ENCODE measurements at places on chromosomes 2 and 18.

DNA sequence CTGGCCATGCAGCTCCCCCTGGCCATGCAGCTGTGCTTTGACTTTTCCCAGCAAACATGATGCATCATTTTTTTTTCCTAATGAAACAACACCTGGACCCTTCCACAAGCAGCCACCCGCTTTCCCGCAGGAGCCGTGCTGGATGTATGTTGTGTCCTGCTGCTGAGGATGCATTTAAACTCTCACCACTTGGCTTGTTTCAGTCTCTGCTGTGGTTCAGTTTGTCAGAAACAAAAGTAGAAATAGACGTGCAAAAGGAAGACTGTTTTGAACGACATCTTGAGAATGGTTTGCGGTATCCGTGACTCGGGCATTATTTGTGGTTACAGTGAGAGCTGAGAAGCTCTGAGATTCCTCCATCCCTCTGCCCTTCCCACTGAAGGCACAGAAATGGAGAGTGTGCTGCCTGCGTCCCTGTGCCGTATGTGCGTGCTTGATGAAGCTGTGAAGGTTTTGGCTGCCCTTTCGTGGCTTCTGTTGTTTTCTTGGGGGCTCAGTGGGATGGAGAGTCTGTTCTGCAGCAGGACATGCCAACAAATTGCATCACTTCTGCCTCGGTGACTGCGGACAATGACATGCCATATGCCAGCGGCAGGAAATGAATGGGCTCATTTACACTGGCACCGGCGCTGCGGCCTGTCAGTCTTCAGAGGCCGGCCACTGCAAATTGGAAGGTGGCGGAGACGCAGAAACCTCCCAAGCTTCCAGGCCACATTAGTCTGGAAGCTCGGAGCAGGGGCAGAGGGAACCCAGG, 417.7 kb upstream of the SALL3 start:
- DNase-seq, result no peak

GRCh38 chr2:143163499-143163898, 34.3 kb downstream of the ARHGAP15 start:
- no peak for DNase-seq

DNA sequence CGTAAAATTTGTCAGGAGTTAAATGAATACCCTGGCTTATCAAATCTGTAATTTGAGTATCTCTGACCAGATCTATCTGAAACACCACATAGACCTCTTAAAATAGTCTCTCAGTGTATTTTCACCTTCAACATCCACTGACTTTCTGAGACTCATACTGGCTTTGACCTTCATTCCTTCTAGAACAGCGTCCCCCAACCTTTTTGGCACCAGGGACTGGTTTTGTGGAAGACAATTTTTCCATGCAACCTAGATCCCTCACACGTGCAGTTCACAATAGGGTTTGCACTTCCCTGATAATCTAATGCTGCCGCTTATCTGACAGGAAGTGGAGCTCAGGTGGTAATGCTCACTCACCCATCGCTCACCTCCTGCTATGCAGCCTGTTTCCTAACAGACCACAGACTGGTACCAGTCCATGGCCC, 3.2 kb downstream of the NBAS start:
- peak; percentile 46 for DNase-seq

DNA sequence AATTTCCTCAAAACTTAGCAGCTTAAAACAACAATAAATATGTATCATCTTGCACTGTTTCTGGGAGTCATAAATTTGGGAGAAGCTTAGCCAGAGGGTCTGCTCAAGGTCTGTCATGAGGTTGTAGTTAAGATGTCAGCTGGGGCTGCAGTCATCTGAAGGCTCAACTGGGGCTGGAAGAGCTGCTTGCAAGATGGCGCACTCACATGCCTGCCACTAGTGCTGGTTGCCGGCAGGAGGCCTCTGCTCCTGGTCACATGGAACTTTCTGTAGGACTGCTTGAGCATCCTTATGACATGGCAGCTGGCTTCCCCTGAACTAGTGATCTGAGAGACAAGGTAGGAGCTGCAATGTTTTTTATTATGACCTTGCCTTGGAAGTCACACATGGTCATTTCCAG, 215.5 kb upstream of the HAAO start:
- no peak for DNase-seq

DNA sequence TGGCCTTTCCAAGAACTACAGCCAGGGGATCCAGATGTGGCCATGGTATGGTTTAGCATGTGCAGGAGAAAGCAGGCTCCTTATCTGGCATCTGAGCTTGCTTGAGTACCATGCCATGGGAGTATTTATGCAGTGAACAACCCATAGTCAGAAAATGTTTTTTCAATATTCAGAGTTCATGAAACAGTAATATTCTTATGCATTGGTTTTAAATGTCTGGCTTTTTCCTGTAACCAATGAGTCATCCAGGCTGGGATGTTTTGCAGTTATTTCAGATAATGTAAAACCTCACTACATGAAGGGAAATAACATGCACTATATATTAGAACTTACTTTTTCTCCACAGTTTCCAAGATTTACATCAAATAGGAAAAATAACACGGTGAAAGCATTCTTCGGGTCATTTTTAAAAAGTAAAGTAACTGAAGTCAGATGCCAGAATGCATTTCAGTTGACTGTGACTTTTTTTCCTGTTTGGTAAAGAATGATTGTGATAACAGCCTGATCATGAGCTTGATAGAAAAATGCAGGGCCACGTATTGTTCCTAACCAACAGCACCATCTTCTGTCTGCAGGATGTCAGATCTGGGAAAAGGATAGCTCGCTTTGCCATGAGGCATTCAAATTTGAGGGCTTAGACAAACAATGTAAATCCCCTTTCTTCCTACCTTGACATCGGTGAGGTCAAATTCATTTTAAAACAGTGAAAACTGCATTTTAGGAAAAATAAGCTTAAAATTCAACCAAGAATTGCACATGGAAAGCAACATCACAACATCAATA, 152.8 kb downstream of the DSC3 start:
- peak; percentile 62 for DNase-seq

DNA sequence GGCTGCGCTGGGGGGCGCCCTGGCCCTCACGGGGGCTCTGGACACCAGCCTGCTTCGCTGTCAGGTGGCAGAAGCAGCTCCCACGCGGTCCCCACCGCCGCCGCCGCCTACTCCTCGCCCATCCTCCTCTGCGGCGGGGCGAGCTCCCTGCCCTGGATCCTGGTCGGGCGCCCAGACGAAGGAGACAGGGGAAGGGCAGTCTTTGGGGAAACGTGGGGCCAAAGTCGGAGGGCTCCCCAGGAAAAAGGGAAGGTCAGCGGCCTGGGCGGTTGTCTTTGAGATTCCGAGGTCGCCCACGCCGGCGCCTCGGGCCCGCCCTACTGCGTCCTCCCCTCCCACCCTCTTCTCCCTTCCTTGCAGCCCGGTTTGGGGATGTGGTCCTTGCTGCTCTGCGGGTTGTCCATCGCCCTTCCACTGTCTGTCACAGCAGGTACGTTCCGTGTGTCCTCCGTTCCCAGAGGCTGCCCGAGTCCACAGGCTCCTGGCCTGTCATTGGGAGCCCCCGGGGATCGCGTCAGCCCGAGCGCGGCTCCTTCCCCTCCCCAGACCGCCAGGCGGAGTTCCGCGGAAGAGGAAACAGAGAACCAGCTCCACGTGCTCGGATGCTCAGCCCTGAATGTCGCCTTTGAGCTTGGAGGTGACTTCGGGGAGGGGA, 800 bp downstream of the IL1RL2 start:
- DNase-seq, result peak; percentile 19

- DNase-seq, result no peak
Measured at GRCh38 chr18:33560686-33561370, 17.2 kb upstream of the ASXL3 start.

DNA sequence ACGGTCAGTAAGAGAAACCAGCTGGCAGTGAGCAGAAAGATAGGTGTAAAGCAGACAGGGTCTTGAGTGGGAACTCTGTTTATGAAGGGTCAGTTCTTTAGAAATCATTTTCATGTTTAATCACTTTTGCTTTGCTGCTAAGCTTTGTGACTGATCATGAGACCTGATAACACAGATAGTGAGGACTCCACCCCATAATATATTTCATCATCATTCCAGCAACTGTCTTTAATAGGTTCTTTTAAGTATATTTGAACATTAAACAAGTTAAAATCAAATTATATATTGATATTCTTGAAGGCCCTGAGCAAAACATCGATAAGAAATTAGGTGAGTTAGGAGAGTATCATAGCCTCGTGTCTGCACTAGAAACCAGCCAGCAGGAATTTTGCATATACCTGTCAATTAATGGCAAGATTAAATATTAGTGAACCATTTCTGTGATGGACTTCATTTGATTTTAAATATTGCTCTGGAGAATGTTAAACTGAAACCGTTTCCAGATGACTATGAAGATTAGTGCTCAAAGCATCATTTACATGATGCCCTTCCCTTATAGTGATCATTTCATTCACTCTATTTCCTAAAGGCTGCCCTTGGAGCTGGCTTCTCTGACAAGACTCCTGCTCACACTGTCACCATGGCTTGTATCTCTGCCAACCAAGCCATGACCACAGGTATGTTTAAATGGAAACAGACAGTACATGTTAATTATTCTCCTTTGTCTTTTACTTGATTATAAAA, 31.9 kb downstream of the HADHB start:
- no peak for DNase-seq

DNA sequence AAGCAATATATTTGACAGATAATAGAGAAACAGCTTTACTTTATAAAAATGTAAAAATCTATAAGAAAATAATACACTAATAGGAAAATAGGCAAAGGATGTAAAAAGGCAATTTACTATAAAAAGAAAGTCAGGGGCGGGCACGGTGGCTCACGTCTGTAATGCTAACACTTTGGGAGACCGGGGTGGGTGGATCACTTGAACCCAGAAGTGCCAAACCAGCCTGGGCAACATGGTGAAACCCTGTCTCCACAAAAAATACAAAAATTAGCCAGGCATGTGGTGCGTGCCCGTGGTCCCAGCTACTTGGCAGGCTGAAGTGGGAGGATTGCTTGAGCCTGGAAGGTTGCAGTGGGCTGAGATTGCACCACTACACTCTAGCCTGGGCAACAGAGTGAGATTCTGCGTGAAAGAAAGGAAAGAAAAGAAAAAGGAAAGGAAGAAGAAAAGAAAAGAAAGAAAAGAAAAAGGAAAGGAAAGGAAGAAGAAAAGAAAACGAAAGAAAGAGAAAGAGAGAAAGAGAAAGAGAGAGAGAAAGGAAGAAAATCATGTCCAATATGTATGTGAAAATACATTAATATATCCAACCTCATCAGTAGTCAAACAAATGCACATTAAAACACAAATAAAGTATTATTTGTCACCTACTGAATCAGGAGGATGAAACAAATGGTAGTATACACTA, 65.1 kb downstream of the ADD2 start:
- no peak for DNase-seq

DNA sequence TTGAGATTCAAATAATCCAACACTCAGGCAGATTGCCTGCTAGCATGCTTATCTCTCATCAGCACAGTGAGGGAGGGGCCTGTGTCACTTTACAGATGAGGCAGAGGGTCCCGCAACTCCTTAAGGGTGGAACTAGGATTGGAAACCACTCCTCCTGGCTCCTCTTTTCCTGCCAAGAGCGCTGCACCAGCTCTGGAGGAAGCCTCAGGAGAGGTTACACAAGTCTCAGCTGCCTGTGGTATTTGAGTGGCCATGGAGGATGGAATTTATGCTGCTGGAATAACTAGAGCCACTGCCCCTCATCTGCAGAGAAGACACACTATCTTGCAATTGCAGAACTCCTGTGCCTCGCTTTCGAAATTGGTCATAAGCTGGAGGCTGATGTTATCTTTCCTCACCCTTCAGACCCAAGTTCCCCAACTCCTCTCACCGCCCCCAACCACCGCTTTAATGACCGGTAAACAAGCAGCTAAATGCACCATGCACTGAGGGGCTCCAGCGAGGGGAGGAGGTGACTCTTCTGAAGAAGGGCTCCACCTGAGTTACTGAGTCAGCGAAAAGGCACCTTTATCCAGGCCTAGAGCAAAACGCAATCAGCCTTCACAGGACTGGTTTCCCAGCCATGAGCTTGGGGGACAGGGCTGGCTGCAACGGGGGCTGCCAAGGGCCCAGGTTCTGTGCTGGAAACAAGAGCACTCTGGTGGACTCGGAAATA, 245.8 kb downstream of the SOX11 start:
- no peak for DNase-seq

DNA sequence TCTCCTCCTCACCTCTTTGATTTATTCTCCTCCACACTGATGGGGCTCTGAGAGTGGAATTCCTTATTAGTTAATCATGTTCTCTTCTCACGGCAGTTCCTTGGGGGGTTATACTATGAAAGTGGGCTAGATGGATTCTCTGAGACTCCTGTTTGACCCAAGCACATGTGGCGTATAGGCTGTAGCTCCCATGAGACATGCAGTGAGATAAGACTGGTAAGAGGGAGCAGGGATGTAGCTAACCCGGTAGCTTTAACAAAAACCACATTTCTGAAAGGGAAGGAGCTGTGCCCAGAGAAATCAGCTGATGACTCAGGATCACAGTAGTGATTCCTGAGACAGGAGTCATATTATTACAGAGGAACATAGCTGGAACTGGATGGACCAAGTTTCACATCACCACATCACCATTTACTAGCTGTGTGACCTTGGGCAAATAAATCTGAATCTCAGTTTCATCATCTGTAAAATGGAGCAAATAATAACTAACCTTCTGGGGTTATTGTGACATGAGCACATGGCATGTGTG, 82.9 kb downstream of the CRIM1 start:
- DNase-seq, result peak; percentile 63

DNA sequence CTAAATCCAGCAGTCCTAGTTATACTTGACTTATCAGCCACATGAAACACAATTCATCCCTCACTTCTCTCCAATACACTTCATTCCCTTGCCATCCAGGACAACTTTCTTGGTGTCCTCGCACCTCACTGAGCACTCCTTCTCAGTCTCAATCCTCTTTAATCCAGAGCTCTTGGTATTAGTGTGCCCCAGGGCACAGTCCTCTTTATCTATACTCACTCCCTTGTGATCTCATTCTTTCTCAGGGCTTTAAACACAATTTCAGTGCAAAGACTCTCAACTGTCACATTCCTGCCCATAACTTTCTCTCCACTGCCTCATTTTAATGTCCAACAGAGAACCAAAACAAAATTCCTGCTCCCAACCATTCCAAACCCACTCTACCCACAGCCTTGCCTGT, 60.8 kb upstream of the SPOPL start:
- no peak for DNase-seq

DNA sequence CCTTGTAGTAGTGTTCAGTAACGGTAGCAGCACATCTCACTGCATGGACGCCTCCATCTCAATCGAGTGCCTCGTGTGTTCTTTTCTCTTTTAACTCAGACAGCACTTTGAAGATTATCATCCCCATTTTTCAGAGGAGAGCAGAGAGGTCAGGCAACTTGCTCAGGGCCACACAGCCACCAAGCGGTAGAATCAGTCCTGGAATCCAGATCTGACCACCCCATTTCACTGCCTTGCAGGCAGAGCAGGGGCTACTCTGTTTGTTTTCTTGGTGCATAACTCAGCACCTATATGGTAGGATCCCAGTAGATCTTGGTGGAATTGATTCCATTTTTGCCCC, 129.5 kb downstream of the SMAD7 start:
- DNase-seq, result no peak

- DNase-seq, result no peak
Measured at GRCh38 chr2:10397878-10398277, 50.2 kb downstream of the ODC1 start.

DNA sequence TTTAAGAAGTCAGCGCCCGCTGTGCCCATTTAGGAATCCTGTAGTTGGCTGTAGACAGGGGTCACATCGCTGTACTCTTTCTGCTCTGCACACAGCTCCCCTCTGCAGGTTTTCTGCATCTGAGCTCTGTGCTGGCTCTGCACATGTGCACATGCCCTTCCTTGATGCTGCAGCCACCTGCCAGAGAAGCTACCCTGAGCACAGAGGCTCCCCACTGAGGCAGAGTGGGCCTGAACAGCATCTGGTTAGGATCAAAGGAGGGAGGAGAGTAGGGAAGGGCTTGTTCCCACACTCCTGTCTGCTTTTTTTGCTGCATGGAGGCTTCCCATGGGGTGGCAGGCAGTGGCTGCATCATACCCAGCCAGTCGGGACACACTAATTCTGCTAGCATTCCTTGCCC, 238.9 kb downstream of the FHOD3 start:
- no peak for DNase-seq

All from kidney capillary endothelial cell (primary cell).